Stimulated activated naive CD4-positive, alpha-beta T cell treated with Interleukin-2 at 50 U/mL for 16 hours (primary cell): ENCODE measurements at places on chromosomes 16 and 17.
A peak's percentile ranks its signal among the peaks of the same experiment; 100 is the strongest.

GRCh38 chr17:43634591-43635125 is 27.1 kb downstream of the MEOX1 start:
- DNase-seq: no peak

DNA sequence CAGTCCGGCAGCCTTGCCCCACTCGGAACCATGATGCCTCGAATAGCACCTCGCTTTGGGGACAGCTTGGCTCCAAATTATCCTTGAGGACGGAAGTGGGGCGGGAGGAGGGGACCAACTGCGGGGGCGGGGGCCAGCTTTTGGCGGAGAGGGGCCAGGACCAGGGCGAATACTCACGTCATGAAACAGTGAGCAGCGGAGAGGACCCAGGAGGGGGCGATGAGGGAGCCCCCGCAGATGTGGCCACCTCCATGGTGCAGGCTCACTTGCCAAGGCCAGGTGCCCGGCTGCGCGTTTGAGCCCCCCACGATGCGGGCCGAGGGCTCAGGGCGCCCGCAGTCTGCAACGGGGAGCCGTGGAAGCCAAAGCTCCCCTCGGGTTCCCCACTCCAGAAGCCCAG is 970 bp downstream of the PRSS36 start:
- no peak for DNase-seq

DNA sequence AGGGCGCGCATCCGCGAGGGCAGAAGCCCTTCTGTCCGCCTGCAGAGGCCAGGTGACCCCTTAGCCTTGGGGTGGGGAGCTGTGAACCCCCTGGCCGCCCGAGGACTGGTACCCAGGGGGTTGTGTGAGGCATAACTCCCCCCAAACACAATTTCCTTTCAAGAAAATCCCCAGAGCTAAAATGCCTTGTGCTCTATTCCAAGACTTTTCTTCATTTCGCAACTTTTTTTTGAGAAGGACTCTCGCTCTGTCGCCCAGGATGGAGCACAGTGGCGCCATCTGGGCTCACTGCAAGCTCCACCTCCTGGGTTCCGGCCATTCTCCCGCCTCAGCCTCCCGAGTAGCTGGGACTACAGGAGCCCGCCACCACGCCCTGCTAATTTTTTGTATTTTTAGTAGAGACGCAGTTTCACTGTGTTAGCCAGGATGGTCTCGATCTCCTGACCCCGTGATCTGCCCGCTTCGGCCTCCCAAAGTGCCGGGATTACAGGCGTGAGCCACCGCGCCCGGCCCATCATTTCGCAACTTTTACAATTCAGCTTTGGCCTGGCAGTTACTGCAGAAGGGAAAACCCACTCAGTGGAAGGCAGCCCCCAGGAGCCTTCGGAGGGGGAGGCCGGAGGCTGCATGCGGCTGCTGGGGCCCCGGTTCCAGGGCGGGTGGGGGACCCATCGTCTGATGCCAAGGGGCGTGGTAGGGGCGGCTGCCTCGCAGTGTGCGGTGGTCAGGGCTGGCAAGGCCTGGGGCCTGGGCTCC is 963 bp upstream of the APRT start:
- DNase-seq: no peak

DNA sequence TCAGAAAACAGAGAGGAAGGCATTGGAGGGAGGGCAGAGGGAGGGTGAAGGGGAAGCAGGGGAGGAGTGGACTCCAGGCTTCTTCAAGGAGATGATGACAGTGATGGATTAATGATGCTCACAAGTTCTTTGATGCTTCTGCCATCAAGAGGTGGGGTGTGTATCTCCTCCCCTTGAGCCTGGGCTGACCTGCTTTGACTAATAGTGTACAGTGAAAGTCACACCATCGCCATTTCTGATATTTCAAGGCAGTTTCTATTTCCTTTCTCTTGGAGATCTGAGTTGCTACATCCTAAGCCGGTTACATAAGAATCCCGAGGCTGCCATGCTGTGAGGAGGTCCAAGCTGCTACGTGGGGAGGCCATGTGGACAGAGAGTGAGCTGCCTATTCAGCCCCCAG is 312.5 kb downstream of the MAF start:
- no peak for DNase-seq

DNA sequence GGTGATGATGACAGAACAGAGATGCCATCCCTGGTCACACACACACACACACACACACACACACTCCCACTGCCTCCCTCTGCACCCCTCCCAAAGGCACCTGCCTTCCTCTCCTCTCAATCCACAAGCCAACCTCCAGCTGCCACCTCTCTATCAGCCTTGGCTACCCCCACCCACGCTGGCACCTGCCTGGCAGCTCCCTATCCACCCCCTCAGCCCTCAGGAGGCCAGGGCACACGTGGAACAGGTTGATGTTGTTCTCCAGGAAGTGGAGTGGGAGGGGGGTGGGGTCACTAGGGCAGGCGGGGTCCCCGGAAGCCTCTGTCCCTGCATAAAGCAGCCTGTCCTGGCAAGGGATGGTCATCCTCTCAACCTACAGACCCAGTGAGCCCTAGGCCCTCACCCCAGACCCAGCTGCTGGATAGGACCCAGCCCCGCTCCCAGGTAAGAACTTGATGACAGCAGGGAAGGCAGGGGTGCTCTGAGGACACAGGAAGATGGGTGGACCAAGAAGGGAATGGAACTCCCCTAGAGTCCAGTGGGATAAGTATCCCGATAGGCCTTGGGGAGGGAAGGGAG is at the start of gene GSDMA:
Gene GSDMA (plus strand): TSS at position 363 of the 579 bp plus-strand sequence. CDS start 2,684 bp downstream, outside the sequence.
- DNase-seq: no peak

- DNase-seq: no peak
Observed at GRCh38 chr17:65498816-65499215, 62.6 kb downstream of the AXIN2 start.

- DNase-seq: no peak
Observed at GRCh38 chr17:64216000-64216337, 47.1 kb downstream of the TEX2 start.

DNA sequence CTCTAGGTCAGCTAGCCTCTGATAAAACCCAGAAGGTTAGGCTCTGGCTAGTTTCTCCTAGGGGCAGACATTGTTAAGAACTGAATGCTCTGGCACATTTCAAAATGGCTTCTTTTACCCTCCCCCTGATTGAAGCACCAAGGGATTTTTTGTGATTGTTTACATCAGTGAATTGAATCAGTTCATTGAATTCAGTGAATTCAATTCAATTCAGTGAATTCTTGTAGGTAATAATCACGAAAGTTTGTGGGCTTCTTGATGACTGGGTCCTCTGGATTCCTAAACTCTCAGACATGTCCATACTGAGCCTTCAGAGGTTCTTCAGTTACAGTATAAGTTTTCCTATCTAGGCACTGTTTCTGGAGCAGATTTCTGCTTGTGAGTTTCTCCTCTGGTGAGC is 135.2 kb upstream of the ELAC2 start:
- DNase-seq: no peak

GRCh38 chr17:12024327-12024726 is 3.6 kb downstream of the MAP2K4 start:
- no peak for DNase-seq

DNA sequence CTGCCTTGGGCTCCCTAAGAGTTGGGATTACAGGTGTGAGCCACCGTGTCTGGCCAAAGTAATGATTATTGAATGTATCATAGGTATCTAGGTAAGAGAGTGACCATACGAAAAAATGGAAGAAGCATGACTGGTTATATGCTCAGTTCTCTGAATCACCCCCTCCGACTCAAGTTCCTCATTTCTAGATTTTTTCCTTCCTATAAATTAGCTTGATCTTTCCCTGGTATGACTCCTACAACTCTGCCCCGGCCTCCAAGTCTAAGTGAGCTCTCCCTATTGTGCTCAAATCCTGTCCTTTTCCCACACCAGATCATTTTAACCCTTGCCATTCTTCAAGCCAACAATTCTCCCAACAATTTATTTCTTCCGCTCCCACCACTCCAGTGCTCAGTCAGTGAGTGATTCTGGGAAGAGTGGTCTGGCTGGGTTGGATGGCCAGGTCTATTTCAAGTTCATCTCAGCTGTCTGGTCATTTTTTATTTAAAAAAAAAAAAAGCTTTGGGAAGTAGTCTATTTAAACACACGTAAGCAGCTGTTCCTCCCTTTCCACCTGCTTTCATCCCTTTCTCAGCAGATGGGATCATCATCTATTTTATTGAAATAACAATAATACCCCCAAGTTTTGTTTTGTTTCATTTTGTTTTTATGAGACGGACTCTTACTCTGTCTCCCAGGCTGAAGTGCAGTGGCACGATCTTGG is 120.2 kb upstream of the HS3ST2 start:
- no peak for DNase-seq

DNA sequence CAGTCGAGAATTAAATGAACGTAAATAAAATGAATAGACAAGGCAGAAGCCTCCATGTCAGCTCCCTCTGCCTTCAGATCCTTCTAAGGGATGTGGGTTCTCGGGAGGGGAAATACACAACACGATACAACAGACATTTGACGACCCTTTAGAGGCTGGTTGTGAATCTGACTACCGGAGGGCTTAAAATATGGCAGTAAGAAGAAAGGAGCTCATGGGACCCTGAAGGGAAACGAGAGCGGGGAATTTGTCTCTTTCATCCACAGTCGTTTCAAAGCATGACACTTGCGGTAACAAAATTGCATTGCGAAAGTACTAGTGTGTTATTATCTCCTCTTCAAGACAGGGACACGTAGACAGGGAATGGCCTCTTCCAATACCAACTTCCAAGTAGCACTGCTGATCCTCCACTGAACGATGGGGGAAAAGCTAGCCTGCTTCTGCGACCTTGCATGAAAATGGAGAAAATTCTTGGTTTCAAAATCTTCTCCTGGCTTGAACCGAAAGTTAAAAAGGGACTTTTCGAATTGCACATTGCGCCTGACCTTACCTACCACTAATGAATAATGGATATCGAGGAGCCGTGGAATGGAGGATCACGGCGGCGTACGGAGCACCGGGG is 1.2 kb upstream of the TNRC6C start:
- DNase-seq: no peak

GRCh38 chr16:89409161-89409711 is 81.1 kb downstream of the ANKRD11 start:
- DNase-seq: peak; percentile 51

DNA sequence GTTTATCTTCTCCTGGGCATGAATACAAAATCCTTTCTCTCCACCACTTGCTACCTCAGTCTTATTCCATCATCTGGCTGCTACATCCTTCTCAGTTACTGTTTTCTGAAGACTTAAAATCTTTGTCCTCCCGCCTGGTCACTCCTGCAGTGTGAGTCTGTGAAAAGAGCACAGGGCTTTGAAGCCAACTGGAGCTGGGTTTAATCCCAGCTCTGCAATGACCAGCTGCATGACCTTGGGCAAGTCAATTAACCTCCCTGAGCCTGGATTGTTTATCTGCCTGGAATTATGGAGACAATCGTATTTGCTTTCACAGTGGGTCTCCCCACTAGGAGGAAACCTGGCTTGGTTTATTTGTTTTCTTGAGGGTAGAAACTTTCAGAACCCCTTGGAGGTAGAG is 183.2 kb downstream of the GSG1L start:
- no peak for DNase-seq

GRCh38 chr16:56475201-56475600 is 23.8 kb downstream of the OGFOD1 start:
- DNase-seq: no peak

DNA sequence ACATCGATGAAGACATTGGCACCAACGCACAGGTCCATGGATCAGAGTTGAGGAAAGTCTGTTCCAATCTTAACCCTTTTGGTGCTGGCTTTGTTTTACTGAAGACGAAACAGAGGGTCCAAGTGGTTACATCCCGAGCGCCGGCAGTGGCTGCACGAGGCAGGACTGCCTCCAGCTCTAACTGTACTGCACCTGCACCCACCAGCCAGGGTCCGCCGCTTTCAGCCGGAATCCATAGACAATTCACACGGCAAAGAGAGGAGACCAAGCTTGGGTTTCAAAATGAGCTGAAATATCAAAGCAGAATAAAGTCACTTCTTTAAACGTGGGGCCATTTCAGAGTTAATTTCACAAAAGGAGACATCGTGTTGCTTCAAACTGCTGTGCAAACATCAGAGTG is 21.2 kb upstream of the ZC3H18 start:
- no peak for DNase-seq

DNA sequence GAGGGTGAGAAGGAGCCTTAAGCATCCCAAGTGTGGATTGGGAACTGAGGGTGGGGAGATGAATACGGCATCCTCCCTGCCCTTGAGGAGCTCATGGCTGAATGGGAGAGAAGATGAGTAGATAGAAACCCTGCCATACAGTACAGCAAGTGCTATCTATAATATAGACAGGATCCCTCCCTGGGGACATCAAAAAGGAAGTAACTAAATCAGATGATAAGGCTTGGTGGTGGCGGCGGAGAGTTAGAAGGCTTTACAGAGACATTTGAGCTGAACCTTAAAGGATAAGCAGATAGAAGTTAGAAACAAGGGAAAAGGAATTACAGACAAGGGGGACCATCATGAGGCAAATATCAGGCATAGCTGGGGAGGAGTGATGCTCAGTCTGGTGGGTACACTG is 67.5 kb upstream of the TMEM132E start:
- DNase-seq: no peak

GRCh38 chr17:8392274-8392673 is 5.4 kb downstream of the RNF222 start:
- no peak for DNase-seq

- DNase-seq: no peak
Observed at GRCh38 chr17:76598004-76598439, 12.4 kb upstream of the ST6GALNAC2 start.

GRCh38 chr16:87832741-87833502 is 36.4 kb downstream of the SLC7A5 start:
- no peak for DNase-seq

GRCh38 chr16:1037394-1038257 is 34.9 kb upstream of the SSTR5 start:
- no peak for DNase-seq
